ENCODE measurements at places on chromosomes 6 and 20.

DNA sequence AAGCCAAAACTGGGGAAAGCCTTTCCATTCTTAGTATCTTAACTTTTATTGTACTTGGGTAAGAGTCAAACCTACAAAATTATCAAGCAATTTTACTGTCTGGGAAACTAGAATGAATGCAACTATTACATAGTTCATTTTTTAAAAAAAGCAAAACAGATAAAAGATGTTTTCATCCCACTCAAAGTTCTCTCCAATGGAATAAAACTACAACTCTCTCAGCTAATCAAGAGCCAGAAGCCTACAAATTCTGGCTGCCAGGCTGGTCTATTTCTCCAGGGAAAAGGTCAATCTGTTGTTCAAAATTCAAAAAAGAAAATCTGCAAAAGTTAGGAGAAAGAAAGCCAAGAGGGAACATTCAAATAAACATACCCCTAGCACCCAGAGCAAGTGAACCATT is 56.2 kb downstream of the COL12A1 start:
- DNase-seq = no peak

DNA sequence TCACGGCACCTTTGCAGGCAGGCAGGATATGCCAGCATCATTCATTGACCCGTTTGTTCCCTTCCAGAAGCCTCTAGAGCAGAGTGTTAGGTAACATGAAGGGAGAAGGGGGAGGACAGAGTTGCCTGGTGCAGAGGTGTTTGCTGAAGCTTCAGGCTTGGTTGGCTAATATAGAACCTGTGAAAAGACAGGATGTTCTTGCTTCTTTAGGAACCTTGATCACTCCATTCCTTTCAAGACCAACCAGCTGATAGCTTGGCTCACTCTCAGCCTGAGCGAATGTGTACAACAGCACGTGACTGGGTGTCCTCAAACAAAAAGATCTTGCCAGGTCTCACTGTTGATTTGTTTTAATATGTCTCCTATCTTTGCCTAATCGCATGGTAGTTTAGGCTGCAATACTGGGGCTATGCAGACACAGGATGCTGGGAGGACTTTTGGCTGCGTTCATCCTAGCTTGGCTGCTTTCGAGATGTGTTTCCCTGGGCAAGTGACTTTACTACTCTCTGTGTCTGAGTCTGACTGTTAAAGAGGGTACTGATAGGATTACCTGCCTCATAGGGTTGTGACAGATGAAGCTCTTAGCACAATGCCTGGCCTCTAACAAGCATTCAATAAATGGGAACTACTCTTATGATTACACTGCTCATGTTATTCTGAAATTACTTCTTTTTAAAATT is 16.0 kb downstream of the SHLD1 start:
- DNase-seq = no peak

- no peak for DNase-seq
Observed at GRCh38 chr6:142802124-142802523, 142.9 kb downstream of the HIVEP2 start.

- DNase-seq = no peak
Observed at GRCh38 chr6:162681447-162681846, 46.1 kb downstream of the PRKN start.

GRCh38 chr6:93970684-93971083 is 551.3 kb upstream of the EPHA7 start:
- DNase-seq = no peak

DNA sequence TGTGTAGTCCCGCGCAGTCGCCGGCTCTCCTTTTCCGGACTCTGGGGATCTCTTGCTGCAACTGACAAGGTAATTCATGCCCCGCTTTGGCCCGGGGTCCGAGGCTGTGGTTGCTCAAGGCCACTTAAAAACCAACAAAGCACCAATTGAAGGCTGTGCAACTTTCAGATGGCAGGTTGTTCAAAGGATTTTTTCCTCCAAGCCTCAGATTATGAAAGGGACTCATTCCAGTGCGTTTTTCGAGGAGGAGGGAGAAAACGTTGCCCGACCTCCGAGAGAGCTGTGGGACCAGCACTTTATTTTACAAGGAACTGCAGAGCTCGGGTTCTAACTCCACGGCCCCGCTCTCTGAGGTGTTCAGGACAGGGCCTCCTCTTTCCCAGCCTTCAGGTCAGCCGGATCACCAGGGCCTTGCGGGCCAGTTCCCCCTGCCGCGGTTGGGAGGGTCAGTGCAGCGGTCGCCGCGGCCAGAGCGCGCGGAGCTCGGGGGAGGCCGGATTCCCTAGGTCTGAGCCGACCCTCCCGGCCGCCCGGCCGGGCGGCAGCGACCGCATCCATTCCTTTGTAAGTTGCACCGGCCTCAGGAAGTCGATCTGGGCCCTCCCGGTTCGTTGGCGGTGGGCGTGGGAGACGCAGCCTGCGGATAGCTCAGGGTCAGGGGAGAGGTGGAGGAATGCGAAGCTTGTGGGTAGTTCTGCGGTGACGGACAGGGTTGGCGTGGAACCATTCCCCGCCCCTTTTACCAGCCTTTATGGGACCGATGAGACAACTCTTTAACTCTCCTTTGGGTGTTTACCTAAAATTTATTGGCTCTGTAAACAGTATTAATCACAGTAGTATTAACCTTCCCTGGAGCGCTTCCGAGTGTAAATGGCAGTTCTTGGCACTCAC is 1.6 kb downstream of the UTRN start:
- DNase-seq = no peak

GRCh38 chr6:111342913-111343312 is 140.1 kb downstream of the REV3L start:
- DNase-seq = no peak

- no peak for DNase-seq
Observed at GRCh38 chr6:63858691-63859090, 223.1 kb downstream of the PHF3 start.

- DNase-seq = peak; percentile 11
Observed at GRCh38 chr20:34473262-34473883, 42.8 kb upstream of the DYNLRB1 start.

DNA sequence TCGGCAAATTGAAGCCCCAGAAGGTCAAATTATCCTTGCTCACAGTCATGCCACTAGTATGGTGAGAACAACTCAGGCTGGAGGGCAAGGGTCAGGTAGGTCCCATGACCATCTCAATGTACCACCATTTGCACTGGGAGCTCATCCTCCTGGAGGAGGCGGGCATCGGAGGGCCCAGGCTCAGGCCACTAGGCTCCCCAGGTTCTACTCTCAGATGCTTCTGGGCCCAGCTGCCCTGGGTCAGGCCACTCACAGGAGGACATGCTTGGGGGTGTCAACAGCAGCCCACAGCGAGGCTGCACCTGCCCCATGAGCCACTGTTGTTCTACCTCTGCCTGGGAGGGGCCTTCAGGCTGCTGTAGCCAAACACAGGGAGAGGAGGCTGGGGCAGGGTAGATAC is 39.1 kb downstream of the NFATC2 start:
- DNase-seq = no peak

DNA sequence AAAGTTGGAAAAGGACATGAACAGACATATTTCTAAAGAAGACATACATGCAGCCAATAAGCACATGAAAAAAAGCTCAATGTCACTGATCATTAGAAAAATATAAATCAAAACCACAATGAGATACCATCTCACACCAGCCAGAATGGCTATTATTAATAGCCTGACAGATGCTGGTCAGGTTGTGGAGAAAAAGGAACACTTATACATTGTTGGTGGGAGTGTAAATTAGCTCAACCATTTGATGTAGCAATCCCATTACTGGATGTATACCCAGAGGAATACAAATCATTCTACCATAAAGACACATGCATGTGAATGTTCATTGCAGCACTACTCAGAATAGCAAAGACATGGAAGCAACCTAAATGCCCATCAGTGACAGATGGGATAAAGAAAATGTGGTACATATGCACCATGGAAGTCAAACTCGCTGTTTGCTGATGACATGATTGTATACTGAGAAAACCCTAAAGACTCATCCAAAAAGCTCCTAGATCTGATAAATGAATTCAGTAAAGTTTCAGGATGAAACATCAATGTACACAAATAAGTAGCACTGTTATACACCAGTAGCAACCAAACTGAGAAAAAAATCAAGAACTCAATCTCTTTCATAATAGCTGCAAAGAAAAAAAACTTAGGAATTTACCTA is 196.8 kb downstream of the ADGB start:
- no peak for DNase-seq

DNA sequence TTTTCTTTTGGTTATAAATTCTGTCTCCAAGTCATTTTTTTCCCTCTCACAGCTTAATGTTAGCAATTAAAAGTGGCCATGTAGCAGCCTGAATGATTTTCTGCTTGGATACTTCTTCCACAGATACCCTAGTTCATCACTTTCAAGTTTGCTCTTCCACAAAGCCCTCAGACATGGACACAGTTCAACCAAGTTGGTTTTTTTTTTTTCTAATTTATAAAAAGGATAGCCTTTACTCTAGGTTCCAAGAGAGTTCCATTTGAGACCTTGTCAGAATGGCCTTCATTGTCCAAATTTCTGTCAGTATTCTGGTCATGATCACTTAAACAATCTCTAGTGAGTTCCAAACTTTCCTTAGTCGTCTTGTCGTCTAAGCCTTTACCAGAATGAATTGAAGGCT is 40.0 kb downstream of the RSPH3 start:
- DNase-seq = no peak

- DNase-seq = no peak
Observed at GRCh38 chr20:1283522-1284510, 17.7 kb downstream of the SNPH start.

DNA sequence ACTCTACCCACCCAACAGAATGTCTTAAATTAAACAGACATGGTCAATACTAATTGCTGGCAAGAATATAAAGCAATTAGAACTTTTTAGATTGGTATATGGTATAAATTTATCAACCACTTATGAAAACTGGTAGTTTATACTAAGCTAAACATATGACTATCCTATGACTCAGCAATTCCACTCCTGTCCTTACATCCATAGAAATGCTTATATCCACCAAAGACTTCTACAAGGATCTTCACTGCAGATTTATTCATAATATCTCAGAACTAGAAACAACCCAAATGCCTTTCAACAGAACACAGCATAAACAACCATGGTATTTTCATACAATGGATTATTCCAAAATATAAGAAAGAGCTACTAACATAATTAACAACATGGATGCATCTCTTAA is 4.6 kb downstream of the ZNF184 start:
- no peak for DNase-seq

DNA sequence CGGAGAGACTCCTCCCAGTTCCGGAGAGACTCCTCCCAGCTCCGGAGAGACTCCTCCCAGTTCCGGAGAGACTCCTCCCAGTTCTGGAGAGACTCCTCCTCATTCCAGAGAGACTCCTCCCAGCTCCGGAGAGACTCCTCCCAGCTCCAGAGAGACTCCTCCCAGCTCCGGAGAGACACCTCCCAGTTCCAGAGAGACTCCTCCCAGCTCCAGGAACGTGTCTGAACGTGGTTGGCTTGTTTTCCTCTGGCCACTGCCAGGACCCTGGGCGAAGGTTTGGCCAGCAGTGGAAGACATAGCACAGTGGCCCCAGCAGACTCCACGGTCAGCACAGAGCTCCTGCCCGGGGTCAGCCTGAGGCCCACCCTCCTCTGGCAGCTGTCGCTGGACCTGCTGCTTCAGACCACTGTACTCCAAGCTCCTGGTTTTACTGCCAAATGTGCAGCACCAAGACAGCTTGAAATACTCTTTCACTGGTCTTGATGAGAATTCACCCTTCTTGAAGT is 122.3 kb upstream of the AFDN start:
- no peak for DNase-seq

- no peak for DNase-seq
Observed at GRCh38 chr20:36243726-36244125, 7.4 kb downstream of the AAR2 start.

- no peak for DNase-seq
Observed at GRCh38 chr20:38307371-38308046, 3.6 kb downstream of the BPI start.

DNA sequence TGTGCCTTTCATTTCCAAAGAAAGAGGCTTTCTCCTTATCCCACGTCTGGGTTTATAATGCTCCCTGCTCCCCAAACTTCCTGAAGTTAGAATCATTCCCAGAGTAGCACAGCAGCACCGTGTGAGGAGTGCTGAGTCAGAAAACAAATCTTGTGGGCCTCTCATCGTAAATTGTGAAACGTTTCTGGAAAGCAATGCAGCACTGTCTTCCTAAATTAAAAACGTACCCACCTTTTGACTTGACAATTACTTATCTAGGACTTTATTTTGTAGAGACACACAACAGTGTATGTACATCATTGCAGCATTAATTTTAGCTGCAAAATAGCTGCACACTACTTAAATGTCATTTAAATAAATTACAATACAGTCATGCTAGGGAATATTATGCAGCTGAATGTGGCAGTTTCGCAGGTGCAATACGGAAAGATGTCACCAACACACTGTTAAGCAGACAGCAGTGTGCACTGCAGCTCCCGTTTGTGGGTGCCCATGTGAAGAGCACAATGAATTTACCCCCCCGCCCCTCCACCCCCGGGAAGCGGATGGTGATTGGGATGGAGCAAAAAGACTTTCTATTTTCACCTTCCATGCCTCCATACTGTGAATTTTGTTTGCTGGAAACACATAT is 30.8 kb downstream of the RRBP1 start:
- no peak for DNase-seq

- DNase-seq = no peak
Observed at GRCh38 chr6:2162079-2162445, 83.3 kb downstream of the GMDS start.

DNA sequence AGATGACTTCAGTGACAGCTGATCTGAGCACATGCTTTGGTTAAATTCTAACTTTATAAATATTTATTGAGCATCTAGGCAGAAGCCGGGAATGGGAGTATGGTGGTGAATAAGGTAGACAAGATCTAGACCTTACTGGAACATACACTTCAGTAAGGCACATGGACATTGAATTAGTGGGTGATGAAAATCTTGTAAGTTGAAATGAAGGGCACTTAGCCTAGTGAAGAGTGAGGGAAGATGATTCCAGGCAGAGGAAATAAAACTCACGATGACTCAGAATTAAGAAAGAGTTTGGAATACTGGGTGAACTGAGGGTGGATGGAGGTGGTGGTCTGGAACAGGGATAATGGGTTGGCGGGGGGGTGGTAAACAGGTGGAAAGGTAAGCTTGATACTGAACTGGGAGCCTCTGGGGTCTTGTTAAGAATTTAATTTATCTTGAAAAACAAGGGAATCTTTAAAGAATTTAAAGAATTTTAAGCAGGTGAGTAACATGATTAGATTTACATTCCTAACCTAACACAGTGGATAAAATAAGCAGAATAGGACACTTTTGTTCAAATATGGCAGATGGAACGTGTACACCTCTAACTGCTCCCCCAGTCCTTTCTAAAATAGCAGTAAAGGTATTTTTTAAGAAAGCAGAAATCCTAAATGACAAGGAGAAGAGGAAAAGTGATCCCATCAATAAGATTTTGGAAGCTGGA is 75.2 kb upstream of the ARHGAP18 start:
- no peak for DNase-seq

DNA sequence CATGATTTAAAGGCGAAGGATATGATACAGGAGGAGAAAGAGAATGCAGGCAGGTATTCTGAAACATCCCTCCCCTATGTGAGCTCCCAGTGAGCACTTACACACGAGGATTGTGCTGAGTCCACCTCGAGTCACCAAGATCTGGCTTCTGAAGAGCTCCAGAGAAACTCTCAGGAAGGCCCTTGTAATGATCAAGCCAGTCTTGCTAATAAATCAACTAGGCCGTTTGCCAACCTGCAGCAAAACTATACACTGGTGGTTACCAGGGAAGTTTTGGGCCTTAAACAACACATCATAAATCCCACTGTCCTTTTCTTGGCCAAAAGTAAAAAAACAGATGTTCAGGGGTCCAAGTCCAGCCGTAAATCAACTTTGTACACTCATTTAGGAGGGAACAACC is 79.2 kb downstream of the STXBP5 start:
- no peak for DNase-seq

GRCh38 chr6:123821112-123821511 is 17.4 kb downstream of the NKAIN2 start:
- no peak for DNase-seq

- no peak for DNase-seq
Observed at GRCh38 chr20:711576-711975, 36.0 kb upstream of the SCRT2 start.

Data from memory B cell (primary cell).